ENCODE measurements at places on chromosomes 7 and 10. TPM values are rescaled to one million over a fixed set of nuclear protein-coding genes. Genes with fewer than 3 reads are reported as not detected.

FGL2 gene
- total RNA-seq, result 349 TPM

CHRM2 gene
- total RNA-seq, result 16.0 TPM

C10orf67 gene
- not detected for total RNA-seq

SLC25A28 gene
- total RNA-seq, result 29.8 TPM

STAG3 gene
- total RNA-seq, result 0.13 TPM

Data from esophagus muscularis mucosa (tissue), 4 donors.